KG1 (cell line): ENCODE measurements at places on chromosomes 5 and 9.

DNA sequence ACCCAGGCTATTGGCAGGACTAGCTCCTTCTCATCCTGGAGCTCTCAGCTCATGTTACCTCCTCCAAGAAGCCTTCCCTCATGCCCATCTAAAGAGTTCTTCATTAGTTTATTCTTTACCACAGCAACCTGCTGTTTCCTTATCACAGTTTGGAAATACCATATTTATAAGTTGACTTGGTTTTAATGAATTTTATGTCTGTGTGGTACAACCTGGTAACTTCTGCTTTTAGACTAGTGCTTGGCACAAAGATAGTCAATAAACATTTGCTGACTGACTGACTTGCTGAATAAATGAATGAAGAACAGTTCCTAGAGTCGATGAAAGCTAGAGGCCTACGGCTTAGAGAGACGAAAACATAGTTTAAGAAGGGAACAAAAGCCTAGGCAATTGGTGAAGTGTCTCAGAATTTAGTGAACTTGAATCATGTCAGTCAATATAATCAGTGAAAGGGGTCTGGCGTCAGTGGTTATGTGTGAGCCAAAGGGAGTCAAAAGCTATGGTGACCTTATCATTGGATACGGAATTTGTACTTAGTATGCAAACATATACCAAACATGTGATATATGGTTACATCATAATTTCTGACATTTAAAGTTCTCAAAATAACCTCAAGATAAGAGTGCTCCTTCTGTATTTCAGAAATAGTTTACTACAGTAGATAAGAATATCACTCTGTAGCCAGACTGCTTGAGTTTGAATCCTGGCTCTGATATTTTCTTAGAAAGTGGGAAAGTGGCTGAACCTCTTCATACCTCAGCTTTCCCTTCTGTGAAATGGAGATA lies 239.5 kb downstream of the MCTP1 start:
- DNase-seq = no peak

- DNase-seq = no peak
Observed at GRCh38 chr5:167633931-167634341, 657.5 kb upstream of the WWC1 start.

DNA sequence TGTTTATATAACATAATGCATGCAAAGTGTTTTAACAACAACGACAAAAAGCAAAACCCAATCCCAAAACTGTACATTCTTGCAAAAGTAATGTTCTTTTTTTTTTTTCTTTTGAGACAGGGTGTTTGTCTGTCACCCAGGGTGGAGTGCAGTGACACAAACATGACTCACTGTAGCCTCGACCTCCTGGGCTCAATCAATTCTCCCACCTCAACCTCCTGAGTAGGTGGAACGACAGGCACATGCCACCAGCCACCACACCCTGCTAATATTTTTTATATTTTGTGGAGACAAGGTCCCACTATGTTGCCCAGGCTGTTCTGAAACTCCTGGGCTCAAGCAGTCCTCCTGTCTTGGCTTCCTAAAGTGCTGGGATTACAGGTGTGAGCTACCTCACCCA lies 13.6 kb upstream of the HAVCR1 start:
- no peak for DNase-seq

GRCh38 chr9:16434526-16434925 lies 435.9 kb downstream of the BNC2 start:
- DNase-seq = no peak

- no peak for DNase-seq
Observed at GRCh38 chr9:37977851-37978480, 74.0 kb upstream of the SLC25A51 start.

DNA sequence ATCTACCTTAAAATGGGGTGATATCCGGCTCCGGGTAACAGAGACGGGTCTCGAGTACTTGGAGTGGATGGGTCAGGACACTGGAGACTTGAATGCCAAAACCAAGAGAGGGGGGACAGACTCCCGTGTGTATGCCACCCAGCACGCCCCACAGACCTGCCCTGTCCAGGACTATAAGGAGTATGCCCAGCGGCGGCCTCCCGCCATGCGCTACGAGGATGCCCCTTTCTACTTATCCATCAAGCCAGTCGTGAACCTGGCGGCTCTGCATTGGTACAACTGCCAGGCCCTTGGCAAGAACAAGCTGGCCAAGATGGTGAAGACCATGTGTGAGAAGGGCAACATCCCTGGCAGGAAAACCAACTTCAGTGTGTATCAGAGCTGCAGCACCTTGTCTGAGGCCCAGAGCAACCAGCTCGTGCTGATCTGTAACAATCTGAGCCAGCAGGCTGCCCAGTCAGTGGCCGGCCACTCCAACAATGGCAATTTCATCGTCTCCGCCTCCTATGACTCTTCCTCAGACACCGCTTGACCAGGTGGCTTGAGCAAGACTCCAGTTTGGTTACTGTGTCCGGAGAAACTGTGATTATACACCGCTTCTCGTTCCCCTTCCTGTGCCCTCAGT lies 99.4 kb downstream of the INIP start:
- no peak for DNase-seq

GRCh38 chr9:87270221-87270847 lies 227.3 kb upstream of the DAPK1 start:
- DNase-seq = no peak

DNA sequence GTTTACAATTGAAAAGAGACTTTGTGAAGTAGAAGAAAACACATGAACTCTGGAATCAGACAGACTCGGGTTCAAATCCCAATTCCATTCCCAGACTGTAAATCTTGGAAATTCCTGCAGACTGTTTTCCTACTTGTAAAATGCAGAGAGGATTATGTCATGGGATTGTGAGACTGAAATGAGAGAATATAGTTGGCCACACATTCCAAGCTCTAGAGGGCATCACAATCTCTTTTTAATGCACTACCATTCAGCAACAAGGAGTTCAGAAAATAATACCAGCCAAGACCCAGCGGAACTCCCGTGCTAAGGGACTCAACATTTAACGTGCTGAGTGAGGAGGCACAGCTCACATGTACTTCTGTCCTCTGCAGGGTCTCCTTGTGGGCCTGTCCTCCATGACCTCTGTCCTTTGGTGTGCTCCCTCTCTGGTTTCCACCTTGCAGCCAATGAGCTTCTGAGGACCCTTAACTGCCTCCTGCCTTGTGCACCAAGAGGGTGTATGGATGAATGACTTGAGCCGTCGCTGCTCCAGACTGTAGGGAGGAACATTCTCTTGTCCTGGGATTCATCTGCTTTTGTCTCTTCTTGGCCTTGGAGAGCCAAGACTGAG lies 263.5 kb downstream of the NTRK2 start:
- DNase-seq = no peak

DNA sequence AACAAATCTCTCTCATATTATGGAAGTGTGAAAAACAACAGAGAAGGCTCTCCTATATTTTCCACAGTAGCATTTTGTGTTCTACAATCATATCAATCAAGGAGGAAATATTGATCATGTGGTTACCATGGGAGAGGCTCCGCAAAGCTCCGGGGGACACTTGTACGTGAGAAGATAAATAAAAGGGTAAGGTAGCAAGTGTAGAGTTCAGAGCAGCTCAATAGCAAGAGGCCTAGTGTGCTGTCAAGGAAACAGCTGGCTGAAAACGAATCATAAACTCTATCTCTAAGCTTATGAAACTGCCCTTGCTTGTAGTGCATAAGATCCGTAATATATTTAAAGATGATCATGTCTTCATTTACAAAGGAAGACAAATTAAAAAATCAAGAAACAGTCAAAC lies 57.5 kb downstream of the CDH18 start:
- DNase-seq = no peak

DNA sequence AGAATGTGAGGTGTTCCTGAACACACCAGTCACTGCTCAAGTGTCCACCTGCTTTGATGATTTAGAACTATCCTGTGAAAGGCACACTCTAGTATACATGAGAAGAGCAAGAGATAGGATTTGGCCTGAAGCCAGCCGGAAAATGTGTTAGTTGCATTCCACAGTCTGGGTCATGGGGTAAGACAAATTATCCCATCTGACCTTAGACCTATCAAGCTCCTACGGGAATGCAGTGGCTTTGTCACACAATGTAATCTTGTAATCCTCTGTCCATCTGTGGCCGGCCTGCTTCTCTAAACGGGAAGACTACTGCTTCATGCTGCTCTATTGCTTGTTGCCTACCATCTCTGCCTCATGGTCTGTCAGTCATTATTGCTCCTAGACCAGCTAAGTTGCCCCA lies 92.4 kb upstream of the PRRC1 start:
- DNase-seq = no peak

GRCh38 chr9:108535526-108535925 lies 320.3 kb downstream of the ACTL7B start:
- DNase-seq = no peak

GRCh38 chr5:127097278-127097677 lies 24.0 kb upstream of the C5orf63 start:
- DNase-seq = no peak

DNA sequence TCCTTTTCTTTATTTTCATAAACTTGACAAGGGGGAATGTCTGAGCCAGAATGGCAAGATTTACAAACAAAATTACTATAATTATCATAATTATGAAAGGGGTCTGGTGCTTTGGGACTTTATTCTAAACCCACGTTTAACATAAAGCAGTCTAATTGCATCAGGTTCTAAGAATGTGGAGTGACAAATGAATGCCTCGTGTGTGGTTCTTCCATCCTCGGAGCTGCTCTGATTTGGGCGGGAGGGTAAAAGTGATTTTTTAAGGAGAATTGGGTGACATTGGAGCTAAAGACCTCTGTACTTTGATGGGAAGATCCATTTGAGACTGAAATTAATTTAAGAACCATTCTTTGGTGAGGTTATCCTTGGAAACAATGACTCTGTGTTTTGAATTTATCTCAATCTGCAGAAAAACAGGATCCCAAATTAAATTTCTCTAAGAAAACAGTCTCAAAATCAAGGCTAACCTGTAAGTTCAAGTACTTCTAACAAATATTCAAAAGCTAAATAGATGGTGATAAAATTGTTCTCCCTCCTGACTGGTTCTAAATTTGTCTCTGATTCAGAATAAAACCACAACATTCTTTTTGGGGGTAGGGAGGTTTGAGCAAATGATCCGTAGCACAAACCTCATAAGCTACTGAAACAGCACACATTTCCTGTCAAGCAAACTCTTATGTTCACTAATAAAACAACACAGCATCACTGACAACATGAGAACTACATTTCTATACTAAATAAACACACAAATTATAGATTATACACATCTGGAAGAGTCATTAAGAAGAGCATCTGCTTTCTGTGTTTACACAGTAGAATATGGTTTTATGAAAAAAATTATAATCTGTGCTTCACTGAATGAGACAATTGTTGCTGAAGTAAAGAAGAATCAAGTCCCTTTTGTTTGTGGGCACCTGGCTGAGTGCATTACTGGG lies 85.5 kb downstream of the DCP2 start:
- DNase-seq = no peak

- no peak for DNase-seq
Observed at GRCh38 chr9:122379340-122379739, 8.5 kb downstream of the PTGS1 start.

DNA sequence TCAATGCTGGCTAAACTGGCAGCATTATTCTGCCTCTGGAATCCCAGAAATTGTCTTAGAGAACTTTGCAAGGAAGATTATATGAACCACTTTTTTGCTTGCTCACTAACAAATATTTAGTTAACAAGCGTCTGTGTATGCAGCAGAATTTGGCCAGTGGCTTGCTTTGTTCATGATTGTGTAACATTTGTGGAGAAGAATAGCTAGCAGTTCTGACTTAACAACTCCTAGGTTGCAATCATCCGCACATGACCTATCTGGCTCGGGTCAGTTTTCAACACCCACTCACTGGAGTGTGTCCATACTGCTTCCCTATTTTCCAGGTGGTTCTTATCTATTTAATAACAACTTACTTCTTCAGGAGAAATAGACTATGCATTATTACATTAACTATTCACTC lies 98.5 kb downstream of the SNX18 start:
- no peak for DNase-seq

DNA sequence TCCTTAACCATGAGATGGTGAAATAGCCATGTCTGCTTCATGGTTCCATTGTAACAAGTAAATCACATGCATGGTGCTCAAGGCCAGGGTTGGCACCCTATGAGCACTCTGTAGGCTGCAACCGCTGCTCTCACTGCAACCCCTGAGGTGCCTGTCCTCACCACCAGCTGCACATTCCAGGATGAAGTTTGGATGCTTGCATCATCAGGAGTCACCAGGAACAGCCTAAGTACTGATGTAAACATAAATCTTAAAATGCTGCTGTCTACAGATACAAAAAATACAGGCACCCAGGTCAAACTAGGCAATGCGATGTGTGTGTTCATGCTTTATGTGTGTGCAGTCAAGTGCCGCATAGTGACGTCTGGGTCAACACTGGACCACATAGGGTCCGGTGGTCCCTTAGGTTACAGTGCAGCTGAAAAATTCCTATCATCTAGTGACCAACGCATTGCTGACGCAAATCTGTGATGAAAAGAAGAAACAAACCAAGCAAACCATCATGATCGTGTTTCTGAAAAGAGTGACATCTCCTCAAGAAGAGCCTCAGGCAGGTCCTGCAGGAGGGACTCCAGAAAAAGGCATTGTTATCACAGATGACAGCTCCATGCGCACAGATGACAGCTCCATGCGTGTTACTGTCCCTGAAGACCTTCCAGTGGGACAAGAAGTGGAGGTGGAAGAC lies 234.8 kb downstream of the AUH start:
- DNase-seq = no peak

DNA sequence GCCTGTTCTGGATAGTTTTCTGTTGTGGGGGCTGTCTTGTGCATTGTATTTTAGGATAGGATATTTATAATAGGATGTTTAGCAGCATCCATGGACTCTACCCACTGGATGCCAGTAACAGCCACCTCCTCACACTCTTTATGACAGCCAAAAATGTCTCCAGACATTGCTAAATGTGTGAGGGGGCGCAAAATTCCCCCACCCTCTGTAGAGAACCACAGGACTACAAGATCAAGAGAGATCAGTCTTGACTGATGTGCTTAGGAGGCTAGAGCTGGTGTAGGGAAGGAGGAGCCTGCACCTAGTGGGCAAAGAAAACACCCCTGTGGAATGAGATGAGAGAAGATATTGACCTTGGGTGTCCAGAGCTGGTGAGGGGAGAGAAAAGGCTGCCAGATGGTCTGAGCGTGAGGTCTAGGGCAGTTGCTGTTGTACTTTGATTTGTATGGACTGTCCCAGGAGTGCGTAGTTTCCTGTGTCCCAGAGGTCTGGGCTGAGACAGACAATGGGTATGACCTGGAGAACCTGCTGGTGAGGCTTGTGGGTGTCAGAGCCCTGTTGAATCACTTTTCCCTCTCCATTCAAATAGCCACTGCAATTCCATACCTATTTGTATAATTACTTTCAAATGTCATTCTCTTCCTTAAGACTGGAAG lies 16.3 kb downstream of the DAPK1 start:
- DNase-seq = no peak
